Effector CD8-positive, alpha-beta T cell (primary cell): ENCODE measurements at places on chromosomes 12 and 14.

- no peak for DNase-seq
These were observed 32.8 kb downstream of the CCDC91 start for GRCh38 chr12:28223025-28223554.

GRCh38 chr14:42047421-42048055 lies 440.9 kb downstream of the LRFN5 start:
- DNase-seq, result no peak

- no peak for DNase-seq
These were observed 37.3 kb upstream of the ATXN2 start for GRCh38 chr12:111636209-111636945.

- no peak for DNase-seq
These were observed 49.7 kb downstream of the KIF26A start for GRCh38 chr14:104187931-104188726.
